ENCODE measurements at places on chromosomes 3 and 15.

DNA sequence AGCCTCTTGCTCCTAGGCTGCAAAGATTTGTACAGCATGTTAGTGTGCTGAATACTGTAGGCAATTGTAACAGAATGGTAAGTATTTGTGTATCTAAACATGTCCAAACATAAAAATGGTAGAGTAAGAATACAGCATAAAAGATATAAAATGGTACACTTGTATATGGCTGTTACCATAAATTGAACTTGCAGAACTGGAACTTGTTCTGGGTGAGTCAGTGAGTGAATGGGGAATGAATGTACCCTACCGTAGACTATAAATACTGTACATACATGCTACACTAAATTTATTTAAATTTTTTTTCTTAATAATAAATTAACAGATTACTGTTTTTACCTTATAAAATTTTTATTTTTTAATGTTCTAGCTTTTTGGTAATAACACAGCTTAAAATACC lies 858.7 kb downstream of the ROBO2 start:
- DNase-seq = no peak

- no peak for DNase-seq
Observed at GRCh38 chr15:29454506-29454905, 184.9 kb upstream of the NSMCE3 start.

DNA sequence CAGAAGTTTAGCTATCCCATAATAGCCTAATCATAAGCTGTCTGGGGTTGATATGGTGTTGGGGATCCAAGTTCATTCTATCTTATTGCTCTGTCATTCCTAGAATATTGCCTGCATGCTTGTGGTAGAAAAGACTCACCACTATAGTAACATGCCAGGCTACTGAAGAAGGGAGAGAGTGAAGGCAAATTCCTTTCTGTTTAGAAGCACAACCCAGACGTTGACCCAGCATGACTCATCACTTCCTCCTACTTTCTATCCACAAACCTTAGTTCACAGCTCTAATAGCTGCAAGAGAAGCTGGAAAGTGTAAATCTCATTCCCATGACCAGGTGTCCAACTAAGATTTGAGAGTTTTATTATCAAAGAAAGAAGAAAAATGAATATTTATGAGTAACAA lies 57.8 kb upstream of the NMD3 start:
- no peak for DNase-seq

DNA sequence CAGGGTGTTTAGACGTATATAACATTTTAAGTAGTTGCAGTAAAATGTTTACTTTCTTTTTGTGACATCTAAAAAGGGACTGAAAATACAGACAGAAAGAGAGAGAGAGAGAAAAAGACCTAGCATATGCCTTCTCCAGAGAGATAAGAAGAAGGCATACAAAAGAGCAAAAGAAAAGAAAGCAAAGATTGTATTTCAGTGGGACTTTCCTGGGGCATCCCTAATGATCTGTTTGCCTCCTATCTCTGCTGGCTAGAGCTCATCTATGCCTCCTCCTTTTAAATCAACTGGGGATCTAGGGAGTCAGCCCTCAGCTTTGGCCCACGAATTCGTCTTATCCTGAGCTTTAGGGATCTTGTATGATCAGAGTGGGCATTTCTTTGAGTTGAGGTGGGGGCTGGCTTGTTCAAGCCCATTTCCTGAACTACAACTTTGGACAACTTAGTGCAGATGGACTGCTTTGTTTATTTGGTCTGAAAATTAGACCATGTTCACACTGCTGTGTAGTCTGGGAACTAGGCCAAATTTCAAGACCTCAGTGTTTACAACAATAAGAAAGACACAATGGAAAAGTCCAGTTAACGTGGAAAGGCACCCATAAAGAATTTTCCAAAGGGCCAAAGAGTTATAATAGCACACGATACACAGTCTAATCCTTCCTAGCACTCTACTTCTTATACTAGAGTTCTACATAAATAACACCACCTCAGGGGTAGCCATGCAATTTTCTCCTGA lies 61.0 kb downstream of the ATP8B4 start:
- no peak for DNase-seq

GRCh38 chr3:185421577-185422232 lies 58.8 kb downstream of the MAP3K13 start:
- DNase-seq = no peak

GRCh38 chr3:193851428-193851847 lies 258.4 kb downstream of the OPA1 start:
- no peak for DNase-seq

GRCh38 chr3:131082871-131083863 lies 56.5 kb downstream of the NEK11 start:
- no peak for DNase-seq

DNA sequence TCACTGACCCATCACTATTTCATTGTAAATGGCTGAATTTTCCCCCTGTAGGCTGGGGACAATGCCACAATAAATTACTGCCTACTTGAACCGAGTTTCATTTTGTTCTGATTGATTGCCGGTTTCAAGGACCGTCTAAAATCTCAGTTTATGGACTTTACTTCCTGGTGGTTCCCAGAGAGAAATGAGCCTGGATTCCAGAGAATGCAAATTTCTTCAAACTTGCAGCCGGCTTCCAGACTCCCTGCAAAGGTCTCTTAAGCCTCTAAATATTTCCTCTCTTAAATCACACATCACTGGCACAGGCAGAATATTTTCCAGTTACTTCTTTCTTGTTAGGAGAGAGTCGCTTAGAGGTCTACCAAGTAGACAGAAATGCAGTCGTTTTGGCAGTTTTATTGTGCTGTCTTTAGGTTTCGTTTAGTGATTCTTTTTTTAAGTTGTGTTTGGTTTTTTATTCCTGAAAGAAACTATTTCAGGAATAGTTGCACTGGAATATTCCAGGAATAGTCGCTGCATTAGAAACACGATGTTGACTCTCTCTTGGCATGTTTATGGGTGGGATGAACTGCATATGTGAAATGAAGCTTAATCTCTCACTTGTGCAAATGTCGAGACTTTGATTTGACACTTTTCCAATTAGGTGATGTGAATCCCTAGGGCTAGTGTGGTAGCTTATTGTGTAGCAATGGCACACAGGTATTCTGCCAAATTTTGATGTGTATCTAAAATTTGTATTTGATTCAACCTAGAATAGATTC lies 284.1 kb upstream of the NR2E3 start:
- DNase-seq = no peak

GRCh38 chr3:128016502-128016901 lies 35.7 kb upstream of the SEC61A1 start:
- no peak for DNase-seq

- no peak for DNase-seq
Observed at GRCh38 chr15:85008474-85009260, 27.0 kb downstream of the PDE8A start.

- no peak for DNase-seq
Observed at GRCh38 chr3:158788446-158788845, 13.4 kb upstream of the MFSD1 start.

GRCh38 chr15:85785887-85786780 lies 8.6 kb downstream of the KLHL25 start:
- DNase-seq = no peak

DNA sequence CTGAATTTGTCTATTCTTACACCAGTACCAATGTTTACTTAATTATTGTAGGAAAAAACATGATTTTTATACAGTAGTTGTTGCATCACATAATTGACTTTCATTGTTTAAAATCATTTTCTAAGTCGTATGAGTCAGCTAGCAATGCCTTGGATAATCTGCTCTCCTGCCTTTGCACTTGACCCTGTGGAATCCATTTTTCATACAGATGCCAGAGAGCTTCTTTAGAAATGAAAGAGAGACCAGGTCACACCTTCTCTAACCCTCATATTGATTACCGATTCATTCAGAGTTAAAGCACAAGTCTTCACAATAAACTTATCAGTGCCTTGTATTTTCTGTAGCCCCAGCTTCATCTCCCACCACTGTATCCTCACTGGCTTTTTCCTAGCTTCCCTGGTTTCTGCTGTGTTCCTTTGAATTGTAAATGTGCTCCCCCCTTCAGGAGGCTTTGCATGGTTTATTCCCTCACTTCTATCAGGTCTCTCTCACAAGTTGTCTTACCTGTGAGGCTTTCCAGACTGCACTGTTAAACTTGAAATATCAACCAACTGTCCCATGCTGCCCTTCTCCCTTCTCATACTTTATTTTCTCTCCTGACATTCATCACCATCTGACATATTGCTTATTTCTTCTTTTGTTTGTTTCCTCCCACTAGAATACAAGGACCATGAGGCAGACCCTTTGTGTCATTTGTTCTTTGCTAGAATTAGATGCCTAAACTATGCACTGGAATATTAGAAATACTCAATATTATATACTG lies 662.0 kb upstream of the GBE1 start:
- no peak for DNase-seq

DNA sequence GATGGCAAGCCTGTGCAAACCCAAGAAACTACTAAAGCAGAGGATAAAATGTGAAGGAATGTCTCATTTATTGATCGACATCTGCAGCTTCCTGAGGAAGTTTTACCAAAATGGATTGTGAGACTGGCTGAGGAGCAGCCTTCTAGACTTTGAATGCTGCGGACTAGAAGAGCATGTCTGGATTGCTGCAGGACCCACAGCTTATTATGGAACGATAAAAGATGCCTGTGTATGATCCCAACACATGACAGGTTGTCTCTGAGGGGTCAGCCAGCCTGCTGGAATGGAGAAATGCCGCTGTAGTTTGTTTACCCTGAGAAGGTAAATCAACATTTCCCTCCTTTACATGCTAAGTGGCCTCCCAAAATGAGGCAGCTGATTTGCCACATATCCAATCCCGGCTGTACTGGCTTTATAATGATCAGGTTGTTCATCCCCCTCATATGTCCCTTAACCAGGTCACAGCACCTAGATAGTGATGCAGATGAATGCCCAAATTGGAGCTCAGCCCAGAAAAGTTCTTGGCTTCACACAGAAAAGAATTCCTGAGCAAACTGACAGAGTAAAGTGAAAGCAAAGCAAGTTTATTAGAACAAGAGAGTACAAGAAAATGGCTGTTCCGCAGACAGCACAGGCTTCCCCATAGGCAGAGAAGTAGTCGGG lies 63.9 kb downstream of the IL12A start:
- no peak for DNase-seq

DNA sequence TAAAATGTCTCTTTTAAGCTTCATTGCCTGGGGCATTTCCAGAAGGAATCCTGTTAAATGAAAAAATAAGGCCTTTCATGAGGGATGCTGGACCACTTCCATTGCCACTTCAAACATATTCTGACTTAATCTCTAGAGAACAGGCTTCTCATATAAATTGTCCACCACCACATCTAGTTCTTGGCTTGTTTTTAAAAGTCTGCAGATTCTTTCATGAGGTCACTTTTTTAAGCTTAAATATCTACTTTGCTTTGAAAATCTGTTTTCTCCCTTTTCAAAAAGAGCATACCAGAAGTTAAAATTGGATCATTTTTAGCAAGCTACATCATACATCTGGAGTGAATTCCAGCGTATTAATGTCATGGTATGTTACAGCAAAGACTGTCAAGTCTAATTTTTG lies 131.6 kb downstream of the C3orf70 start:
- no peak for DNase-seq

- DNase-seq = no peak
Observed at GRCh38 chr3:111737706-111738086, 121.4 kb upstream of the PHLDB2 start.

DNA sequence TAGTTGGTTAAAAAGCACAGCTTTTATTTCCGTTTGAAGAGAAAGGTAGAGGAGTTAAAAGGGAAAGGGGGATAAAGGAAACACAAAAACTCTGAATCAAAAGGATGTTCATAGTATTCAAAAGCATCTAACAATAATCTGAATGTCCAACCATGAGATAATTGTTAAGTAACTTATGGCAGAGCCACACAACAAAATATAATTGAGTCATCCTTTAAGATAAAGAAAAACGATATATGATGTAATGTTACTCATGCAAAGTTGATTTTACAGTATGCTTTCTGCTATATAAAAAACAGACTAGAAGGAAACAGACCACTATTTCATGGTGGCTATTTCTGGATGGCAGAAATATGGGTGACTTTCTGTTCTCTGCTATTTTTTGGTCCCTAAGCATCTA lies 3.9 kb downstream of the XPC start:
- DNase-seq = no peak

DNA sequence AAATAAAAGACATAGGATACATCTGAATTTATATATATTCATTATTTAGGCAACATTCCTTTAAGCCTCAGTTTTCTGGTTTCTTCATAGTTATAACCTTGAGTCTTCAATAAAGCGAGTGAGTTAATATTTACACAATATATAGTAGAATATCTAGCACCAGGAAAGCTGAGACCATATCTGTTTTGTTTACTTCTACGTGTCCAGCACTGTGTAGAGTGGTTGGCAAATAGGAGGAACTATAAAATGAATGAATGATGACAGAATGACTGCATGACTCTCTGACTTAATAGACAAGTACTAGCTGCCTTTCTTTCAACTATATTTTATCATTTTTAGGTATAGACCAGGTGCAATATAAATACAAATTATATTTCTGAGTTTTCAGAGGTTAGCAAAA lies 197.8 kb upstream of the RBMS3 start:
- no peak for DNase-seq

- DNase-seq = peak; percentile 71
Observed at GRCh38 chr3:111859061-111859973, at the start of gene PHLDB2. Gene PHLDB2 (plus strand): TSS chr3:111859265. CDS start chr3:111884078, 24,813 bp downstream.

- no peak for DNase-seq
Observed at GRCh38 chr15:41010345-41010744, 57.1 kb downstream of the CHAC1 start.

- DNase-seq = no peak
Observed at GRCh38 chr3:167936019-167936418, 159.7 kb downstream of the GOLIM4 start.

- DNase-seq = no peak
Observed at GRCh38 chr3:132543011-132543739, 53.9 kb upstream of the ACKR4 start.

- DNase-seq = no peak
Observed at GRCh38 chr3:30628901-30629590, 22.6 kb downstream of the TGFBR2 start.

- DNase-seq = no peak
Observed at GRCh38 chr3:141699324-141699723, 38.8 kb upstream of the RNF7 start.

- no peak for DNase-seq
Observed at GRCh38 chr15:34850121-34850520, 54.8 kb upstream of the ACTC1 start.

DNA sequence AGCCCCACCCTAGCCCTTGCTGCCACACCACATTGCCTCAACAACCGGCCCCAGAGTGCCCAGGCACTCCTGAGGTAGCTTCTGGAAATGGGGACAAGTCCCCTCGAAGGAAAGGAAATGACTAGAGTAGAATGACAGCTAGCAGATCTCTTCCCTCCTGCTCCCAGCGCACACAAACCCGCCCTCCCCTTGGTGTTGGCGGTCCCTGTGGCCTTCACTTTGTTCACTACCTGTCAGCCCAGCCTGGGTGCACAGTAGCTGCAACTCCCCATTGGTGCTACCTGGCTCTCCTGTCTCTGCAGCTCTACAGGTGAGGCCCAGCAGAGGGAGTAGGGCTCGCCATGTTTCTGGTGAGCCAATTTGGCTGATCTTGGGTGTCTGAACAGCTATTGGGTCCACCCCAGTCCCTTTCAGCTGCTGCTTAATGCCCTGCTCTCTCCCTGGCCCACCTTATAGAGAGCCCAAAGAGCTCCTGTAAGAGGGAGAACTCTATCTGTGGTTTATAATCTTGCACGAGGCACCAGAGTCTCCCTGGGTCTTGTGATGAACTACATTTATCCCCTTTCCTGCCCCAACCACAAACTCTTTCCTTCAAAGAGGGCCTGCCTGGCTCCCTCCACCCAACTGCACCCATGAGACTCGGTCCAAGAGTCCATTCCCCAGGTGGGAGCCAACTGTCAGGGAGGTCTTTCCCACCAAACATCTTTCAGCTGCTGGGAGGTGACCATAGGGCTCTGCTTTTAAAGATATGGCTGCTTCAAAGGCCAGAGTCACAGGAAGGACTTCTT lies 39.1 kb downstream of the MESD start:
- DNase-seq = no peak

GRCh38 chr15:39830166-39830565 lies 47.5 kb upstream of the FSIP1 start:
- no peak for DNase-seq
